ENCODE measurements at places on chromosomes 3 and 15.

DNA sequence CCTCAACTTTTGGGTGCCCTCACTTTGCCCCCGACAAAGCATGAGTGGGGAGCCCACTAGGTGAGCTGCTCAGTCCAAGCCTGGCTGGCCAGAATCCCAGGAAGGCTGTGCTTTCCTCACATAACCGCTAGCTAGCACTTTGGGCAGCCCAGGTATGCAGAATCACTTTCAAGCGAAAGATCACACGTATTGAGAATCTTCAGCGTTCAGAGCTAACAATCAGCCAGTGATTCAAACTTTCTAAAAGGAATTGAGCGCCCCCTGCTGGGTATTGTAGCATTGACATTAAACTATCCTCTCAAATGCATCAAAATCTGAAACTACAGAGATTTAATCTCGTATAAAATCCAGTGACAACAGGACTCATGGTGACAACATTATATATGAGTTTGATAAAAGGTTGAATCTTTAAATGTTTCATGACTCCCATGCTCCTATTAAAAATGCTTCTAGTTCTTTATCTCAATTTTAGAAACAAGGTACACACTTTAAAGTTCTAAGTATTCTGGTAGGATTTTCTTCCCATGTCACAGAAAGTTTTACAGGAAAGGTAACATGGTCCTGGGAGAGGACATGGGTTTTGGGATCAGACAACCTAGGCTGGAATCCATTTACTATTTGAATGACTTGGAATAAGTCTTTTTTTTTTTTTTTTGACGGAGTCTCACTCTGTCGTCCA is 11.8 kb downstream of the ANAPC13 start:
- DNase-seq = peak; percentile 78

DNA sequence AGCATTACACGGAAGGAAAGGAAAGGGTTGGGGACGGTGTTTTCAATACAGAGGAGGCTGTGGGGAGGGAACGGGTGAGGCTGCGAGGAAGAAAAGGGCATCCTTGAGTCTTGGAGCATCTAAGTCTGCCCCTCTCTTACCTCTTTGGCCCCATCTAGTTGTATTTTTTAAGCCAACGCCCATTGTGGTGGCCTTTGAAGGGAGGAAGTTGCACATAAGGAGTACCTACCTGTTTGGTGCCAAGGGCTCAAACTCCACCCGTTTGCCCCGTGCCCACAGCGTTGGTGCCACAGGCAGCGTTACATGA is 146.1 kb upstream of the UMPS start:
- DNase-seq = no peak

DNA sequence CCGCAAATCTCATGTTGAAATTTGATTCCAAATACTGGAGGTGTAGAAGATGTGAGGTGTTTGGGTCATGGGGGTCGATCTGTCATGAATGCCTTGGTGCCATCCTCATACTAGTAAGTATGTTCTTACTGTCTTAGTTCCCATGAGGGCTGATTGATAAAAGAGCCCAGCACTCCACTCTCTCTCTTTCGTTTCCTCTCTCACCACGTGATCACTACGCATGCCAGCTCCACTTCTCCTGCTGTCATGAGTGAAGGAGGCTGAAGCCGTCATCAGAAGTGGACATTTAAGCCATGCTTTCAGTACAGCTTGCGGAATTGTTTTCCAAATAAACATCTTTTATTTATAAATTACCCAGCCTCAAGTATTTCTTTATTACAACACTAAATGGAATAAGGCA is 6.1 kb downstream of the OR5H15 start:
- DNase-seq = no peak

GRCh38 chr3:13650210-13651056 is 101.5 kb downstream of the FBLN2 start:
- peak; percentile 51 for DNase-seq

DNA sequence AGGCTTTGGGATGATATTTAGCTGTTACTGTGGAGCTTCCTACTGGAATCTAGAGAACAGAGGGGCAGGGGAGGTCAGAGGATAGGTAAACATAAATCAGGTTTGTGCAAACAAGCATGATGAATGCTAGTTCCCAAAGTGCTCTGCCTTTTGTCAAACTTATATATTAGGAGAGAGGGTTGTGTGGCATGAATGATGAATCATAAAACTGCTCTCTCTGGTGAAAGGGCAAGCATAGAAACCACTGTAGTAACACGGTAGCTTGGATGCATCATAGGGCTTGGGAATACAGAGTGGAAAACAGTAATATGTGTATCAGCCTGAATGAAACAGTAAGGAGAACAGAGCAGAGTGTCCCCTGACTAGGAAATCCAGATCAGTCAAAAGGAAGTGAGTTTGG is 486.7 kb downstream of the IL5RA start:
- no peak for DNase-seq

DNA sequence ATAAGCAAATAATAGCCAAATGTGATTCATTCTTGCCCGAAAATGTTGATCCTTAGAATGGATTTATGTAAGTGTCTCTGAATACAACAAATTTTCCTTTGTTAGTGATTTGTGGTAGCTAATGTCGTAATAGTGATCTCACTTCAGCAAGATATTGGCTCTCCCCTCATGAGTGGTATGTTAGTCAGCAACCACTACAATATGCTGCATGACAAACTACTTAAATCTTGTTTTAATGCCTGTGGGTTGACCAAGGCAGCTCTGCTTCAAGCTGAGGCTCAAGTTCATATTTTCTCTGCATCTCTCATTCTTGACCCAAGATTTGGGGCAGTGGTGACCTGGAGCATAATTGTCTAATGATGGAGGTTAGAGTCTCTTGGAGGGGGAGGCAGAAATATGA is 49.8 kb upstream of the GALNT15 start:
- peak; percentile 98 for DNase-seq

DNA sequence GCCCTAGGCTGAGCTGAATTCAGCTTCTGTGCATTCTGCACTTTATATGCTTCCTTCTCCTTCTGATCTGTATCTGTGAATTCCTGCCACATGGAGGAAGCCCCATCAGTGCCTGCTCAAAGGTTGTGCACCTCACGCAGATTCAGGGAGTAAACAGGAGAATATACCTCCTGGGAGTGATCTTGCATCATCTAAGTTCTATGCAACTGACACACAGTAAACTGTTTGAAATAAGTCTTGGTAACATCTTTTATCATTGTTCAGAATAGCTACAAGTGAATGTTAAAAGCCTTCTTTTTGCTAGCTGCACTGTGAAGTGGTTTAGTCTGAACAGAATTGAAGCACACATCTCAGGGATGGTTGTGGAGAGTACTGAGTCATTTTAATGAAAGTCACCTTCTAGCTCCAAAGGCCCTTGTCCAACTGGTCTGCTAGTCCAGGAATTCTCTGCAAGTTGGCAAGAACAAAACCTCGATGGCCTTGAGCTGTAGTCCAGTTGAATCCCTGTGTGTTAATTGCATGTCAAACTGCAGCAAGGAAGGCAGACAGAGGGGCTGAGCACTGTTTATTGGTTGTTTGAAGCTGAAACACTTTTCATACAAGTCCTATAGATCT is 215.0 kb downstream of the WNT5A start:
- DNase-seq = no peak

GRCh38 chr15:68582864-68583263 is 4.1 kb downstream of the CORO2B start:
- no peak for DNase-seq

- no peak for DNase-seq
These were observed 271.4 kb downstream of the CLSTN2 start for GRCh38 chr3:140206196-140207040.

DNA sequence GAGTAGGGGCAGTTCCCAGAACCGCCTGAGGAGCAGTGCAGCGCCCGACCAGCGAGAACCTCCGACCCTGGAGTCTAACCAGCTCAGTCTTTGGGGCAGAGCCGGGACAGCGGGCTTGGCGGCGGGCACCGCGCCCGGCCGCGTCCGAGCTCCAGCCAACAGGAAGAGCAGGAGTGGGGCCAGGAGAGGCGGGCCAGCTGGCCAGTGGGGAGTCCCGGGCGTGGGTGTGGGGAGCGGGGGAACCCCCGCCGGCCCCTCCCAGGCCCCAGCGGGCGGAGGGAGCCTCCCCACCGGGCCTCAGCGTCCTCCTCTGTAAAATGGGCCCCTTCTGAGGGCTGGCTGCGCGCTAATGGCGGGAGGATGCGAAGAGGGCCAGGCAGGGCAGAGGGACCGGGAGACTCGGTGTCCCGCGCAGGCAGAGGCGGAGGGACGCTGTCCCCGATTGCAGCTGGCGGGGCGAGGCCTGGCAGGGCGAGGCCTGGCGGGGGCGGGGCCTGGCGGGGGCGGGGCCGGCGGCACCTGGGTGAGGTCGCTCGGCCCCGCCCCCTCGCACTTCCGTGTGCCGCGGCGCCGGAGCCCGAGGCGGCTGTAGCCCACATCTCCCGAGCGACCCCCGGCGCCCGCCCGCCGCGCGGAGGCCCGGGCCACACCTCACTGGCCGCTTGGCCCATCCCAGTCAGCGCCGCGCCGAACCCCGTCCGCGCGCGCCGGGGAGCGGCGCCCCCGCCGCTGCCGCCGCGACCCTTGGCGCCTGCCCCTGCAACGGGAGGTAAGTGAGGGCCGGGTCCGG is at the start of gene PRKCD:
TSS of gene PRKCD (plus strand) at position 550 of the 790 bp plus-strand sequence. CDS start 17,214 bp downstream, outside the sequence.
- peak; percentile 84 for DNase-seq

GRCh38 chr15:52709187-52709981 is 30.2 kb upstream of the ATOSA start:
- DNase-seq = no peak

DNA sequence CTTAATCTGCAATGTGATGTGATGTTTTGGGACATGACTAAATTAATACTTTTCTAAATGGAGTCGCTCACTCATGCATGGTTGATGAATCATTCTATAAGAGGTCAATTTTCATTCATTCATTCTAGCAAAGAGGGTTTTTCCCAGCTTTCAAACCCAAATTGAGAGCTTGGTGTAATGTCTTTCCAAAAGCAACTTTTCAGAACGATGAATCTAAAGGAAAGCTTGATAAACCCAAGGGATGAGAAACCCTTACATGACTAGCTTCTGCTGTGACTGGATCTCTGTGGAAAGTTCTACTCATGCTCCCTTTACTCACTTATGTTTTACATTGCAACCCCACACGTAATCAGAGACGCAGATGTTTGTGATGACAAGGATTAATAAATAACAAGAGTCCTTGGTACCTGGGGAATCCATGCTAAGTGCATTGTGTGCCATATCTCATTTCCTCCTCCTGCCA is 47.7 kb downstream of the PDZRN3 start:
- DNase-seq = no peak

- DNase-seq = peak; percentile 44
These were observed 69.0 kb downstream of the TIGIT start for GRCh38 chr3:114362815-114363214.

- DNase-seq = no peak
These were observed 5.3 kb downstream of the MAP2K5 start for GRCh38 chr15:67547836-67548235.

GRCh38 chr3:67484085-67484484 is 170.3 kb downstream of the SUCLG2 start:
- no peak for DNase-seq

DNA sequence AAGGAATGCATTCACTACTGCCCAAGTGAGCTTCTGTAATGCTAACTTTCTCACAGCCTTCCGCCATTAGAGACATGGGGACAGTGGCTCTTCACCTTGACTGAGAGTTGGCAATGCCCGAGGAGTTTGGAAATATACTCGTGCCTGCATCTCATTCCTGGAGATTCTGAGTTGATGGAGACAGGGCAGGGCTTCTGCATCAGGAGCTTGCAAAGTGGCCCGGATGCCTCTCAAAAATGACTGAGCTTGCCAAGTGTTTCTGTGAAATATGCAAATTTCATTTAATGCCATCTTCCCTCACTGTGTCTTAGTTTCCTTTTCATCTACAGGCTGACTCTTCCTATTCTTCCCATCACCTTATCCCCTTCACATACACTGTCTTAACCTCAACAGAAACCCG is 346.2 kb downstream of the GRM7 start:
- DNase-seq = no peak

- DNase-seq = no peak
These were observed 65.4 kb upstream of the ZNF148 start for GRCh38 chr3:125440559-125440955.

- DNase-seq = peak; percentile 79
These were observed 2.4 kb downstream of the IGF2BP2 start for GRCh38 chr3:185822221-185823000.

GRCh38 chr15:29621616-29622015 is 200.7 kb downstream of the TJP1 start:
- DNase-seq = no peak

DNA sequence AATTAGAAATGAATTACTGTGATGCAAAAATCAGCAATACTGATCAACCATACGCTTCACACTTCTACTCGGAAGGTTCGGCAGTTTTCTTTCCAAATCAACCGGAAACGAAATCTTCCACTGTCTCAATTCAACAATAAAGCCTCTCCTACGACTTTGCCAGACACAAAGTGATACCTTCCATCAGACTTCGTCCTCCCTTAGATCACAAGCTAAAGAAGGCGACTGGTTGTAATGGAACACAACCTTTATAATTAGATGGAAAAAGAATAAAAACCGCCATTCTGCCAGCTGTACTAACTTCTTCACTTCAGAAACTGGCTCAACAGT is 618 bp downstream of the PARL start:
- no peak for DNase-seq

- DNase-seq = no peak
These were observed 18.6 kb downstream of the ARRDC4 start for GRCh38 chr15:97979140-97979520.

DNA sequence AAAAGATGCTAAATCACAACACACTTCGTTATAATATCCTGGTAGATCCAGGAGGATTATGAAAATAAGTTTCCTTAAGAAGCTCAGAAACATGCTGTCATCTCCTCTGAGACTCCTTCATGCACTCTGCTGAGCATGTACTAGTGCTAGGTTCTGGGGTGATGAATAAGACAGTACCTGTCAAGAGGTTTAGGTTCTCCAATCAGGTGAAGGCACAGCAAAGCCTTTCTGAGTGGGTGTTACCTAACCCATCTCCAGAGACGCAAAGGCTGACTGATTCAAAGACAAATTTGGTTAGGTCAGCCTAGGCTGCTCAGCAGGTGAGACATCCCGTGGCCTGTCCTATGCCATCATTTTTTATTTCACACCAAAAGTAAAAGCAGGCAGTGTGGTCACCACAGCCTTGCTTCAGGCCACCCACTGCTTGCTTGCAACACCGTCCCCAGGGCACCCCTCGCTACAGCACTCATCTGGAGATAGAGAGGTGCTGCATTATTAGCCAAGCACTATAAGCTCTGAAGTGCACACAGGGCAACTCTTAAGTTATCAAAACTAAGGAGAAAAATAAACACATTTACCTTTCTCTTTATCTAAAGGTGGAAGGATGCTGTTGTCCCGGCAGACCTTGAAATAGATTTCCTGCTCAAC is 117.2 kb downstream of the TJP1 start:
- no peak for DNase-seq

DNA sequence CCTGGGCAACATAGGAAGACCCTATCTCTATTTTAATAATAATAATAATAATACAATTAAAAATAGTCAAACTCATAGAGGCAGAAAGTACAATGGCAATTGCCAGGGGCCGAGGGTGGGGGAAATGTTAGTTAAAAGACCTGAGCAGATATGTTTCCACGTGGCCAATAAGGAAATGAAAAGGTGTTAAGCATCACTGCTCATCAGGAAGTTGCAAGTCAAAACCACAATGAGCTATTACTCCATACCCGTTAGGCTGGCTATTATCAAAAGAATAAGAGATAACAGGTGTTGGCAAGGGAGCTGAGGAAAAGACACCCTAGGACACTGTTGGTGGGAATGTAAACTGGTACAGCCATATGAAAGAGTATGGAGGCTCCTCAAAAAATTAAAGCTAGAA is 60.4 kb upstream of the PRSS50 start:
- DNase-seq = no peak
